ENCODE measurements at places on chromosomes 6 and 20.

DNA sequence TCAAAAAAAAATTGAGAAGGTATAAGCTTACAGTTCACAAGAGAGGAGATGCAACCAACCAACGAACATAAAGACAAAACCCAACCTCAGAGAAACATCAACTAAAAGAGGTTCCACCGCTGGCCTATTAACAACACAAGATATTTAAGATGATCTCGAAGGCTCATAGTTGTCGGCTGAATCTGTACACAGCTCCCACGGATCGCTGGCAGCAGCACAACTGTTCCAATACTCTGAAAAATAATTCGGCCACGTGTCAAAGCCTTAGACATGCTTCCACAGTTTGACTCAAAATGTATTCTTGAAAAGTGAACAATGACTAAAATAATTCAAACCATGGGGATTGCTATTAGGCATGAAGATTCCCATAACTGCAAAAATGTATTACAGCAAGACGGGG lies 13.7 kb downstream of the EXOC2 start:
- no peak for ATAC-seq

- ATAC-seq, result no peak
These were observed 148.9 kb upstream of the TSHZ2 start for GRCh38 chr20:52823303-52823702.

DNA sequence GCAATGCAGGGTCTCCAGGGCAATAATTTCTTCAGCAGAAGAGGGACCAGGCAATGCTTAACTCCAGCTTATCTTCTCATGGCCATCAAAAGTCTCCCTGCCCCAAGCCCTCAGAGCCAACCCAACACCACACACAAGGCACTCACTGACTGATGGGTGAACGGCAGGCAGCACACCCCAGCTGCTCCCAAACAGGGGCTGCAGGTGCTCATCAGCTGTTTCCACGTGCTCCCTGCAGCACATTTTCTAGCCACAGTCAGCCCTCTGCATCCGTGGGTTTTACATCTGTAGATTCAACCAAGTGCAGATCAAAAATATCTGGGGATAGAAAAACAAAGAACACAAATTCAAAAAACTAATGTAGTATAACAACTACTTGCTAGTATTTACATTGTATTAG lies 4.0 kb upstream of the GABRR1 start:
- ATAC-seq, result no peak

- ATAC-seq, result peak; percentile 67
These were observed at the start of gene CDKN1A for GRCh38 chr6:36678488-36679042. Gene CDKN1A, plus strand, starts transcription at chr6:36678714. Its CDS starts 5,388 bp downstream, at chr6:36684102.

DNA sequence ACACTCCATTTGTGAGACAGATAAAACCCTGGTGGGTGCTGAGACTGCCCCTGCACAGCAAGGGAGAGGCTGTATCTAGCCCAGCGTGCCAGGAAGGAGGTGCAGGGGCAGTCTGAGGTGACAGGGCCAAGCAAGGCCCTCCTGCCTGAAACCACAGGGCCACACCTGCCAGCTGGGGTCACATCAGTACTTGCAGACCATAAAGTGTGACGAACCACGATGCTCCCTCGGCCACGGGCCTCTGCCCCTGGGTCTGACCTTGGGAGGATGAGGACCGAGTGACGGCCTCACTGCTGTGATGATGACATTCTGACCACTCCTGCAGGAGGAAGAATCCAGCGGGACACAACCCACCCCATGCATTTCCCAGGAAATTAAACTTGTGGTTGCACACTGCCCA lies 75.1 kb downstream of the NINL start:
- ATAC-seq, result no peak

- no peak for ATAC-seq
These were observed 141.6 kb upstream of the EYA4 start for GRCh38 chr6:133099573-133099972.

GRCh38 chr6:12232339-12232738 lies 57.8 kb upstream of the EDN1 start:
- ATAC-seq, result no peak

DNA sequence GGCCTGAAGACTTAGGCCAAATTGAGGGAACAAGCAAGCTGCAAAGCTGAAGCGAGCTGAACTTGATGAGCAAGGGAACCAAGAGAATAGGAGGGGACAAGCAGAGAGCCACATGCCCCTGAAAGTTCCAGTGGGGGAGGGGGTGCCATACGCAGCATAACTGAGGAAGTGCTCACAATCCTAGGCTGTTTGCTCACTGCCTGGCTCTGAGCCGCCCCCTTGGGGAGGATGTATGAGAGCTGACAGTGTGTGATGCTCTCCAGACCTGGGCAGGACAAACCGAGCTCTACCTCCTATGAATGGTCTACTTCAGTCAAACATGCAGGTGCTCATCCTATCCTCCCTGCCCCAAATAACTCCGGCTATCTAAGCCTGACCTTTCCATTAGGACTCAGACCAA lies 52.1 kb downstream of the FAXC start:
- no peak for ATAC-seq

GRCh38 chr20:32226391-32226790 lies 18.7 kb downstream of the POFUT1 start:
- no peak for ATAC-seq

GRCh38 chr20:12241065-12241464 lies 323.4 kb downstream of the BTBD3 start:
- ATAC-seq, result no peak

GRCh38 chr6:56649053-56649769 lies 6.5 kb upstream of the DST start:
- ATAC-seq, result no peak

GRCh38 chr6:170305805-170306323 lies 694 bp upstream of the FAM120B start:
- ATAC-seq, result no peak

GRCh38 chr20:52402950-52403349 lies 211.4 kb upstream of the ZFP64 start:
- ATAC-seq, result no peak

DNA sequence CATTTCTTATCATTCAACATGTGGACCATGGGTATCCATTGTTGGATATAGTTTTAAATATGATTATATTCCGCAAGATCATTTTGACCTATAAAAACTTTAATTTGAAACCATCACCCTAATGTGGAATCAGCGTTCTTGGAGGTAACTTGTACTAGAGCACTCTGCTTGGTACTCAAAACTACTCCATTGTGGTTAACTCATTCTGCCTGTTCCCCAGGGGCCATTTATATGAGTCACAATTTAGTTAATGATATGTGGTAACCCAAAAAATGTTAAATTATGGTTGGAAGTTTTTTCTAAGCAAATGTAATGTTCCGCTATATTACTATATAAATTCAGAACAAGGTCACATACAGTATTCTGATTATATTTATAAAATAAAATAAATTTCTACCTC lies 109.3 kb downstream of the TRDN start:
- ATAC-seq, result no peak

GRCh38 chr20:4459081-4459480 lies 262.6 kb upstream of the PRND start:
- ATAC-seq, result no peak

- ATAC-seq, result no peak
These were observed 16.4 kb downstream of the PIGT start for GRCh38 chr20:45432294-45432693.

GRCh38 chr20:2747676-2748235 lies 52.7 kb downstream of the CPXM1 start:
- ATAC-seq, result no peak

- ATAC-seq, result no peak
These were observed 54.0 kb downstream of the EFCAB8 start for GRCh38 chr20:32912688-32913087.

- ATAC-seq, result no peak
These were observed 214.5 kb downstream of the TBX18 start for GRCh38 chr6:84549917-84550316.

DNA sequence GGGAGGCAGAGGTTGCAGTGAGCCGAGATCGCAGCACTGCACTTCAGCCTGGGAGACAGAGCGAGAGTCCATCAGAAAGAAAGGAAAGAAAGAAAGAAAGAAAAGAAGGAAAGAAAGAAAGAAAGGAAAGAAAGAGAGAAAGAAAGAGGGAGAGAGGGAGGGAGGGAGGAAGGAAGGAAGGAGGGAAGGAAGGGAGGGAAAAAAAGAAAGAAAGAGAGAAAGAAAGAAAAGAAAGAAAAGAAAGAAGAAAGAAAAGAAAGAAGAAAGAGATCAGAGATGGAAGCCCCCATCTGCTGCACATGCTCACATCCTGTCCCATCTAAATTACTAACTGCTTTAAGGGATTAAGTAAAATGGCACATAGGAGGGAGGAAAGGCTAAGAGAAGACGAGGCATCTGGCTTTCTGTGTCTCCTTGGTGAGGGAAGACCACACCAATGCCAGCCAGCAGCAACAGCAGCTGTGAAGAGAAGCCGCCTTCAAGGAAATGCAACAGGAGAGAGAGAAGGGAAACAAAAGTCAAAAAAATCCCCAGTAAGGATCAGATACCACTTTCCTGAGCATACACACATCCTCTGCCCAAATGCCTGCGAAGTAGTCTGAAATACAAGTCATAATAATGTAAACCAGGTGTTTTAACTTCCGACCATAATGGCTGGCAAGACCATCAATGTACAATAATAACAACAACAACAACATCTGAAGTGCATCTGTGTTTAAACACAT lies 300.2 kb upstream of the JARID2 start:
- no peak for ATAC-seq

GRCh38 chr6:8556370-8557013 lies 121.1 kb upstream of the SLC35B3 start:
- peak; percentile 52 for ATAC-seq

DNA sequence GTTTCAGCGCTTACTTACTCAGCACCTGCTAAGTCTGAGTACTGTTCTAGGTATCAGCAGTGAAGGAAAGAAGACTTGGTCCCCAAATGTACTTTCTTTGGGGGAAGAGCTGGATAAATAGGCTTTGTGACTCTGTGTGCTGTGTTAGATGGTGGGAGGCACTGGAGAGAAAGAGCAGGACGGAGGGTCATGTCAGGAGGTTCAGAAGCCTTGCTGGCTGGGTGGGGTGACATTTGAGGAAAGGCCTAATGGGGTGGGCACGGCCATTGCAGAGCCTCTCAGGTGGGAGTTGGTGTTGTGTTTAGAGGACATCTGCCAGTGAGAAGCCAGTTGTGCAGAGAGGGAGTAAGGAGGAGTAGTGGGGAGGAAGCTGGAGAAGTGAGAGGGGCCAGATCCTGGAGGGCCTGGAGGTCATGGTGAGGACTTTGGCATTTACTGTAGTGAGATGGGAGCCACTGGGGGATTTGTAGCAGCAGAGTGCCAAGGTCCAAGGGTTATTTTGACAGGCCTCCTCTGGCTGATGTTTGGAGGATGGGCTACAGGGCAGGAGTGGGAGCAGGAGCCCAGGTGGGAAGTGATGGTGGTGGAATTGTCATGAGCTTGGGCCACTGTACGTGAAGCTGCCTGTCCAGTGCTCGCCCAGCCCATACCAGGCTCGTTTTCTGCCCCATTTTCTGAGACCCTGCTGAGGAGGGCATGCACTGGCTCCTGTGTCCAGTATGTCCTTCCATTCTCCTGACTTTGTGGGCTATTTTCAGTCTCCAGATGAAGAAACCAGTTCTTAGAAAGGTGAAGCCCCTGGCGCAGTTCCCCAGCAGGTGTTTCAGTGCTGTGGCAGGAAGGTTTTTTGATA lies 886 bp downstream of the SDCBP2 start:
- no peak for ATAC-seq

DNA sequence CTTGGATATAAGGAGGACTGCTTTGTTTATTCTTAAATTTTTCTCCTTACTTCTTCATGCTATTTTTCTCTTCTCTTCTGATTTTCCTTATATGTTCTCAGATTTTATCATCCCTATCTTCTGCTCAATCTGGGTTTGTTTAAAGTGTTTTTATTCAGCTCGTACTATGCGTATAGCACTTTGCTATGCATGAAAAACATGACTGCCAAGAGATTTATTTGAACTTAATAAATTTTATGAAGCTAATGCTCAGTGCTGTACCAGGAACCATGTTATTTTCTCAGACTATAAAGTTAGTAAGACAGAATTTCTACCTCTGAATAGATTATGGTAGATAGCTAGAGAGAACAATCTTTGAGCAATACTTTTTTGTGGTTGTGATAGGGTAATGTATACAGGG lies 305.9 kb downstream of the LAMA2 start:
- no peak for ATAC-seq

DNA sequence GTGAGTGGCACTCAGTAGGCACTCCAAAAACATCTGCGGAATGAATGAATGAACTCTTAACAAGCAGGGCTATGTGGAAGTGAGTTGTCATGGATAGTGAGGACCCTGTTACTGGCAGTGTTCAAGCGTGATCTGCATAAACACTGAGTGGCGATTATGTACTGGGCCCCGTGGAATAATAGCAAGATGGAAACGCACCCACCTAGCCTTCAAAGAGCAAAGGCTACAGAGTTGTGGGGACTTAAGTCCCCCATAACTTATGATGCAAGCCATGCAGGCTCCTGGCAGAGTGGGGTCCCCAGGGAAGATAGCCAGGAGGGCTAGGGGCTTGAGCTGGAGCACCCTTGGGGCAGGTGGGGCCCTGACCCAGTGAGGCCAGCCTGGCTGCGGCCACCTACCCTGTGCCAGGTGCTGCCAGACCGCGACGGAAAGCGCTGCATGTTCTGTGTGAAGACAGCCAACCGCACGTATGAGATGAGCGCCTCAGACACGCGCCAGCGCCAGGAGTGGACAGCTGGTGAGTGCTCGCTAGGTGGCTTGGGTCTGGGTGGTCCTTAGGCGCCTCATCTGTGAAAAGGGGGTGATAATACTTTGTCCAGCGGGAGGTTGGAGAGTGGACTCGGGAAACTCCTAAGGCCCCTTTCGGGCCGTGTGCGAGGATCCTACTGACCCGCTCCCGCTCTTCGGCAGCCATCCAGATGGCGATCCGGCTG lies 20.0 kb downstream of the DEF6 start:
- peak; percentile 14 for ATAC-seq

Data from esophagus mucosa (tissue), 1 donor.